CD4-positive, alpha-beta T cell treated with Interferon gamma for 1 hour (primary cell): ENCODE measurements at places on chromosomes 11 and 22.

- DNase-seq, result no peak
Observed at GRCh38 chr22:27554106-27554811, 247.3 kb downstream of the MN1 start.

GRCh38 chr22:41030891-41031290, 61.5 kb upstream of the EP300 start:
- DNase-seq, result no peak

GRCh38 chr11:131817687-131818188, 447.3 kb downstream of the NTM start:
- no peak for DNase-seq

GRCh38 chr11:19093976-19094375, 23.0 kb upstream of the ZDHHC13 start:
- DNase-seq, result no peak
